Fibroblast of skin of scalp (primary cell): ENCODE measurements at places on chromosomes 1 and 21.

GRCh38 chr1:145751491-145752037, 32.3 kb downstream of the CD160 start:
- DNase-seq, result peak; percentile 94

GRCh38 chr1:25126562-25126961, 105.7 kb downstream of the SYF2 start:
- DNase-seq, result peak; percentile 38

DNA sequence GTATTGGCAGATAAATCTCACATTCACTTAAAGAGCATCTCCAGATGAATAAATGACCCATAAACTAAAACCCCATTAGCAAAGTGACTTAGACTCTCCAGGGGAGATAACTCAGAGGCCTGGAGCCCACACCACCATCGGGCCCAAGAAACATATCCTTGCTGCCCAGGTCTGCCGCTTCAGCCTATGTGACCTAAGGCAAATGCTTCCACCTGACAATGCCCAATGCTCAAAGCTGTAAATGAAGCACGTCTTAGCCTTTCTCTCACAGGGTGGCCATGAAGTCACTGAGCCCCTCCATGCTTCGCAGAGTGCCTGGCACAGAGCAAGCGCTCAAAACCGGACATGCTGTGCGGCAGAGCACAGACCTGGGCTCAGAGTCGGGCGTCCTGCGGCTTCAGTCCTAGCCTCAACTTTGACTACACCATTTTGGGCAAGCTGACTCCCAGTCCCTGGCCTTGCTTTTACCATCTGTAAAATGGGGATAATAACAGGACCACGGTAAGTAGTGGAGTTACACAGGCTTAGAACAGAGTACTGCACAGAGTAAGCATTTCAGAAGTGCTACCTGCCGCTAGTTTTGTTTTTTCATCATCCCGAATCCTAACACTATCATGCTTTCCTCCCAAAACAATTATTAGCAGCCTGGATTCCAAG, 23.7 kb downstream of the NOL9 start:
- DNase-seq, result no peak

DNA sequence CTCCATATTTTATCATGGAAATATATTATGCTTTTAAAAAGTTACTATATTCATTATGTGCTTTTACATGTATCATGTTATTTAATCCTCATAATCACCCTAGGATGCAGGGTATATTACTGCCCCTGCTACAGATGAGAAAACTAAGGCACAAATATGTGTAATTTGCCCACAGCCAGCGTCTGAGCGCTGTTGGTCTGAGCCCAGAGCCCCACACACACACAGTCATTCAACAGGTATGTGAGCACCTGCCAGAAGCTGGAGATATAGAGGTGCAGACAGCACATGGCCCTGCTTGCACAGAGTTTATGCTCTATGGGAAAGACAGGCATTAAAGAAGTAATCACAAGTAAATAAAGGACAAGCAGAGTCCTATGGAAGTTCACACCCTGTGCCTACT, 49.8 kb upstream of the SEC16B start:
- no peak for DNase-seq

- no peak for DNase-seq
These were observed 81.4 kb upstream of the WLS start for GRCh38 chr1:68313735-68314134.

DNA sequence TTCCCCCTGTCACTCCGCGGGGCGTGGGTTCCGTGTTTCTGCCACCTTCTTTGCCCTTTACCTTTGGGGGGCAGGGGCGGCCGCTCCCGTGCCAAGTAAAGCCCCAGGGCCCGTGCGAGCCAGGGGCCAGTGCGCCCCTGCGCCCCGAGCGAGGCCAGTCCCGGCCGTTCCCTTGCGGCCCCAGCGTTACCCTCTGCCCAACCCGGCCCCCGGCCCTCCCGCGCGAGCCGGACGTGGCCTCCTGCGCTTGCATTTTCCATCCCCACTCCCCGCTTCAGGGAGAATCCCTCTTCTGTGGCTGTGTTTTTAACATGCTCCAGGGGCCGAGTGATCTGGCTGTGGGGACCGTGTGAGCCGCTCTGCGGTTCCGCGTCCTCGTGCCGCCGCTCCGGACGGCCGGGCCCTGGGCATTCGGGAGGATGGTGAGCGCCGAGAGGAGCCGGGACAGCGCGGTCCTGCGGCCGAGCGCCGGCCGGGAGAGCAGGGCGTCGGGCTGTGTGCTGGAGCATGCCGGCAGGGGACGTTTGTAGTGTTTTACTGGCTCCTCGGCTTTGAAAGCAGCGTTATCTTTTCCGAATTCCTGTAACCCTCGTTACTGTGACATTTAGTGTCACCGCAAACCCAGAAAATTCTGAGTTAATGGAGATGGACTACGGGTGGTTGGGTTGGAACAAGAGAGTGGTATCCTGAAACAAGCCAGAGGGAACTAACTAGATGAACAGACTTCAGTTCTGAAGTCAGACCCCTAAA, 1.0 kb downstream of the GALNT2 start:
- DNase-seq, result no peak

GRCh38 chr1:55640708-55641473, 425.7 kb upstream of the USP24 start:
- DNase-seq, result peak; percentile 81

DNA sequence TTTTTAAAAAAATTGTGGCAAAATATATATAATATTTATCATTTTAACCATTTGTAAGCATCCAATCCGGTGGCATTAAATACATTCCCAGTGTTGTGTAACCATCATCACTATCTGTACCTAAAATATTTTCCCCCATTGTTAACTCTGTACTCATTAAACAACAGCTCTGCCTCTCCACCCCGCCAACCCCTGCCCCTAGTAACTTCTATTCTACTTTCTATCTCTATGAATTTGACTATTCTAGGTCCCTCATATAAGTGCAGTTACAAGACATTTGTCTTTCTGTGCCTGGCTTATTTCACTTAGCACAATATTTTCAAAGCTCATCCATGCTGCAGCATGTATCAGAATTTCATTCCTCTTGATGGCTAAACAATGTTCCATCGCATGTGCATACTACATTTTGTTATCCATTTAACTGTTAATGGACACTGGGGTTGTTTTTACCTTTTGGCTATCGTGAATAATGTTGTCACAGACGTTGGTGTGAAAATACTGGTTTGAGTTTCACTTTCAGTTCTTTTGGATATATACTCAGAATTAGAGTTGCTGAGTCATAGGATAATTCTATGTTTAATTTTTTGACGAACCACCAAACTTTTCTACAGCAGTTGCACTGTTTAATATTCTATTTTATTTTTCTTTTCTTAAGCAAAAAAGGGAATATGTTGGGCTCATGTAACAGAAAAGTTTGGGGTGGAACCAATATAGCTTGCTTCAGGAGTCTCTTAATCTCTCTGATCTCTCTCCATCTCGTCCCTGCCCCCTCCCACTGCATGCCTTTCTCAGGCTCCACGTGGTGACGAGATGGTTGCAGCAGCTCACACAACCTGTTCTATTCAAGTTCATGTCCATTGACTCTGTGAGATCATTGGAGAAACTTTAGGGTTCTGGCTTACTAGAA, 25.2 kb upstream of the RCAN1 start:
- no peak for DNase-seq

GRCh38 chr1:51729824-51730301, 113.0 kb downstream of the OSBPL9 start:
- no peak for DNase-seq

GRCh38 chr1:181409981-181410380, 73.3 kb upstream of the CACNA1E start:
- no peak for DNase-seq

DNA sequence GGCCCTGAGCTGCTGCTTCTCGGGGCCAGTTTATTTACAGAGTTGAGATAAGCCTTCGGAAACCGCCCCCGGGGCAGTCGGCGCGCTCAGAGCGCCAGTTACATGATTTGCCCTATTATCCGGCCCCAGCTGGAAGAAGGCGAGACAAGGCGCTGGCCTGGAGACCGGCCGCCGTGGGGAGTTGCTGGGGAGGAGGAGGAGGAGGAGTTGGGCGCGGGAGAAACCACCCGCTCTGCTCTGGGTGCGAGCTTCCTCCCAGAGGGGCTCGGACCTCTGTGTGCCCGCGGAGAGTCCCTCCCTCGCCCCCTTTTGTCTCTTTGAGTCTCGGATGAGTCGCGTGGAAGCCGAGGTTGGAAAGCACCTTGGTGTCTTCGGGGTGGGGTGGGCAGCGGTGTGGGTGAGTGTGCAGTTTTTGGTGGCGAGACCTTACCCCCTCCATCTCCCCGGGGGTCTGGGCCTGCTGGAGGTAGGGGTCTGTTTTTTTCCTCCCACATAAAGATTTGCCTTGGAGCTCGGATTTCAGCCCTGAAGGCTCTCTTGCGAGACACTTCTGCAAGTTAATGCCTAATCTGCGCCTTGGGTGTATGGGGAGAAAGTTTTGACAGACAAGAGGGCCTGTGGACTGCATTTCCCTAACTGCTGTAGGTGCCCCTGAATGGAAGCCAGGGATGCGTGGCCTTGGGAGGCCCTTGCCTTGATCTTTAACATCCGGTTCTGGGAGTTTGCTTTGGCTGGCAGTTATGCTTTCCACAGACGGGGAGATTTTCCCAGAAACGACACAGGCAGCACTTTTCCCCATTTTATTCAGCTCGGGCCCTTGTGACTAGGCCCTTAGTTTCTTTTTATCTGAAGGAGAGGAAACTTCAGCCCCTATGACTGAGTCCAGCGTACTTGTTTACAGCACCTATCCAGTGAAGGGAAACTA, 80.0 kb downstream of the NDUFS5 start:
- DNase-seq, result peak; percentile 55

DNA sequence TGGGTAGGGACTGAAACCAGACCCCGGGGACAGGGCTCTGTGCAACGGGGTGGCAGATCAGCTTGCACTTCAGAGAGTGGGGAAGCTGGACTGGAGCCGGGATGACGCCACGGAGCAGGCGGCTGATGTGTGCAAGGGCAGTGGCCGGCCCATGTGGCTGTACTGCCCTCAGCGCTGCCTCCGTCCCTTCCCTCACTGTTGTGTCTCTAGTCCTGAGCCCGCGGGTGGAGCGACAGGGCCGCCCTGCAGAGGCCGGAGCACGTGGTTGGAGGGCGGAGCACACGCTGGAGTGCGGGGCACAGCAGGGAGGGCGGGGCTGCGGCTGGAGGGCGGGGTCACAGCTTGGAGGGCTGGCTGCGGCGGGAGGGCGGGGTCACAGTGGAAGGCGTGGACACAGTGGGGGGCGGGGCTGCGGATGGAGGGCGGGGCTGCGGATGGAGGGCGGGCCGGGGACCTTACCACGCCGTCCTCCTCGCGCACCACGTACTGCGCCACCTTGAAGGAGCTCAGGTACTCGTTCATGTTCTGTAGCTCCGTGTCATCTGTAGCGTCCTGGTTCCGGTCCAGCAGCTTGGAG, 52.4 kb downstream of the CHD5 start:
- peak; percentile 66 for DNase-seq

GRCh38 chr1:235069577-235070563, 58.8 kb downstream of the TOMM20 start:
- peak; percentile 60 for DNase-seq
